Activated CD4-positive, alpha-beta T cell treated with anti-CD3 and anti-CD28 coated beads, Interleukin-2, Interleukin-4, amounts not matched to agents 100 ng/mL and 50 ng/mL, durations not matched to agents 16 hours and 8 hours (primary cell): ENCODE measurements at places on chromosomes 1 and 21.

DNA sequence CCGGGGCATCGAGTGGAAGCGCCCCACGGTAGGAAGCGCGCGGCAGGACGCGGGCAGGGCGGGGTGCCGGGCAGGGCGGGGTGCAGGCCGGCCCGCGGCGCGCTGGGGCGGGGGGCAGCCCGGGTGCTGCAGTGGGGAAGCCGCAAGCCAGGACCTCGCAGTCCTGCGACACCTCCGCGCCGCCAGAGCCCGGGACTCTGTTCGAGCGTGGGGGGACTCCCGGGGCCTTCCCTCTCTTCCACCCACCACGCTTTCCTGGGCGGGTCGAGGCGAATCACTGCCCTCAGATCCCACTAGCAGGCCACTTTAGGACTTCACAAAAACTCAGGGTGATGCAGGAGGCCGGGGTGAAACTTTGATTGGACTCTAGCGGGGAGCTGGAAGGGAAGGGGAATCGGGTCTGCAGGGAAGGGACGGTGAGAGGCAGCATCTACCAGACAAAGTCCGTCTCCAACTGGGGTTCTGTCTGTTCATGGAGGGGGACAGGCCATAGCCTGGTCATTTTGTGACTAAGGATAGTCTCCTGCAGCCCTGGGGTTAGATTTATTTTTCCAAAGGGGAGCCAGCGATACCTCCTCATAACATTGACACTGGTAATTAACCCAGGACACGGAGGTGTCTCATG is 623 bp downstream of the CAPN2 start:
- no peak for DNase-seq

- DNase-seq, result no peak
These were observed 7.5 kb downstream of the AVPR1B start for GRCh38 chr1:206109718-206110117.

DNA sequence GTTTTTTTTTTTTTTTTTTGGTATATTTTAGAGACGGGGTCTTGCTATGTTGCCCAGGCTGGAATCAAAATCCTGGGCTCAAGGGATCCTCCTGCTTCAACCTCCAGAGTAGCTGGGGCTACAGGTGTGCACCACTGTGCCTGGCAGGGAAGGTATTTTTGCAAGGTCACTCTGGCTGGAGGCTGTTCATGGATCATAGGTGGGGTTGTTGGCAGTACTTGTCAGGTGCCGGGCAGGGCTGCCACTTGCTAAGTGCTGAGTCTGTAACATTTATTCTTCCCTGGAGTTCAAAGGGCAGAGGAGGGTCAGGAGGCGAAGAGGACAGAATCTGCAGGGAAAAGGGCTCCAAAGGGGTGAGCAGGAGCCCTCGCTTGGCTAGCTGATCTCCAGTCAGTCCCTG is 24.1 kb downstream of the A3GALT2 start:
- DNase-seq, result no peak

DNA sequence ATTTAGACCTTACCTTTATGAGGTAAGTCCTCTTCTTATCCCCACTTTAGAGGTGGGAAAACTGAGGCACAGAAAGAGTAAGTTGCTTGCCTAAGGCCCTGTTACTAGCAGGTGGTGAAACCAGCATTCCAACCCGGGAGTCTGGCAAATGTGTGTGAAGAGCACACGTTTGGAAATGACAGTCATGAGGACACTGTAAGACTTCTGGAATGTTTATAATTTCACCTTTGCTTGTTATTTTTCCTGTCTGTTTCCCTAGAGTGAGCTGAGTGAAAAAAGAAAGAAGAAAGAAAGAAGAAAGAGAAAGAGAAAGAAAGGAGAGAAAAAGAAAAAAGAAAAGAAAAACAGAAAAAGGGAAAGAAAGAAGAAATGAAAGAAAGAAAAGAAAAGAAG is 21.2 kb upstream of the LGALS8 start:
- no peak for DNase-seq

DNA sequence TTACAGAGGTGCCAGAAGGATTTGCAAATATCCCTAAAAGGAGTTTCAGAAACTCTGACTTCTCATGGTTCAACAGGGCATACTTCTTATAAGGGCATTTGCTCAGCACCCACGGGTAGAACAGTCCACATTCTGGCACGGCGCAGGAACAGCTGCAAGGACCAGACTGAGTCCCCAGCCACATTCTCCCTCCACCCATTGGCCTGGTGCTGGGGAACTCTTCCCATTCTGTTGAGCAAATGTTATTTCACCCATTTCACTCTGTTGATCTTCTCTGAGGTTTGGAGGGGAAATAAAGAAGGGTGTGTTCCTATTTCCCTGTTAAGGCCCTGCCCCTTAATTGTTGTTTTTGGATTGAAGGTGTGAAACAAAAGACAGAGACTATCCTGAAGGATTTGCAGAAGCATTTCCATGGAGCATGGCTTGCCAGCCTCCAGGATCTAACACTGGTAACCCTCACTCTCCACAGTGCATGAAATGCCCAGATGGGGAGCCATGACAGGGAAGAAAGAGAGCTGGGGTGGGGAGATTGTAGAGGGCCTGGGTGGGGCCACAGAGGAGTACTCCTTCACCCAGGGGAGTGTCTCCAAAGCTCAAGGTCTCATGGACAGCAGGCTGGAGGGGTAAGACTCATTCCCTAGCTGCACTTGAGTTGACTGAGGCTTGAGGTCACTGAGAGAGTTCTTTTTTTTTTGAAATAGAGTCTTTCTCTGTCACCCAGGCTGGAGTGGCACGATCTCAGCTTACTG is 35.0 kb downstream of the INAVA start:
- DNase-seq, result no peak

DNA sequence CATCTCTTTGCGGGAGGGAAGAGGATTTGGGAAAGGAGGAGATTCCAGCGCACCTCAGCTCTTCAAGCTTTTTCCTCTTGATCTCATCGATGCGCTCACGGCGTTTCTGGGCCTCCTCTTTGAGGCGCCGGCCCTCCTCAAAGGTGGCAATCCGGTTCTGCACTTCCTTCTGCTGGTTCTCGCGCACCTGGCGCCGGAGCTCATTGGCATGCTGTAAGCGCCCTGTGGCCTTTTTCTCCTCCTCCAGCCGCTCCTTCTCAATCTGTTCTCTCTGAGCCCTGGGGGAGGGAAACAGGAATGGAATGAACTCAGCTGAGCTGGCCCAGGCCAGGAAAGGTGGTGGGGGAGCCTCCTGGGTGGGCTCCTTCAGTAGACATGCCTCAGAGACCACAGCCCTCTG is 10.4 kb upstream of the VSIG8 start:
- no peak for DNase-seq

DNA sequence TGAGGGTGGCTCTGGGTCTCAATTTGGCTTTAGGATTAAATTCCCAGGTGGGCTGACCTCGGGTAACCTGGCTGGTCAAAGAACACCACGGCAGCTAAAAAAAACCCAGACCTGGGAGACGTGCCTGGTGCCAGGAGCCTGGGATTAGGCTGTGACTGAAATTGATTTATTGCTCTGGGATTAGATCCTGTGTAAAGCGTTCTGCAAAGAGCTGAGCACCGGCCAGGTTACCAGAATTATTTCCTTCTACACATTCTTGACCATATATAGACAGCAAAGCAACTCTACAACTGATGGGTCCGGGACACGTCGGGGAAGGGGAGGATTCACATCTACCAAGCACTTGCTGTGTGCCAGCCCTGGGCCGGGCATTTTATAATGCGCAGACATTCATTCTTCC is 45.2 kb downstream of the TMCO4 start:
- DNase-seq, result no peak

DNA sequence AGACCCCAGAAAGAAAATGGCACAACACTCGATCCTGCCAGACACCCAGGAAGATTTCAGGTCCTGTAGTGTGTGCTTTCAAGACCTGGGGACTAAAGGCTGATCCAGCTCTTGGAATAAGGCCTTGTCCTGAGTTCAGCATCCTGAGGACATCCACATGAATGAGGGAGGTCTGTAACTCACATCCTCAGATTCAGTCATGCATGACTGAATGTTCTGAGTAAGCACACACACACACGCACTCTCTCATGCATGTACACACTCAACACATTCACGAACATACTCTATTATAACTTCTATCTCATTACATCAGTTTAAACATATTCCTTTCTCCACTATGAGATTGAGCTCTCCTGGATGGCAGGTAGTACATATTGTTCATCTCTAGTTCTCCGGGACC is 273.4 kb upstream of the BEND5 start:
- no peak for DNase-seq

DNA sequence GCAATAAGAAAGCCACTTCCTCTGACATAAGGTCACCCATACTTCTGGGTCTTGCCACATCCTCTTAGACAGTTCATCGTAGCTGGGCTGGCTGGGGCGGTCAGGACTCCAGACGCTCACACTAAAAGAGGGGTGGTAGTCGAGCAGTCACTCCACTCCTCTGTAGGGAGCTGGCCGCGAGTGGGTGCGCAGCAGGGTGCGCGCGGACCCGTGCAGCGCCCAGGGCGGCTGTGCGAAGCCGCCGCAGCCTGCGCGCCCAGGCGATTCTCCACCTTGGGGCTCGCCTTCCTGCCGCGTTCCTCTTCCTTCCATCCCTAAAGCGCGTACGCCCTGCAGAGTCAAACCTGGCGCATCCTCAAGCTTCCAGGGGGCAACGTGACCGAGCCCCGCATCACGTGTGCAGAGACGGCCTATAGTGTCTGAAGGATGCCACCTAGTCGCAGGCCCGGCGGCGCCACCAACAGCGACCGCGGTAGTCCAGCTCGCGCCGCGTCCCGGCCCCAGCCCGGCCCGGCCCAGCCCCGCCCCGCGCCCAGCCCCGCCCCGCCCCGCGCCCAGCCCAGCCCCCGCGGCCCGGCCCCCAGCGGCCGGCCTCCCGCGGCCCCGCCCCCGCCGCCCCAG is 360 bp upstream of the PRDX6 start:
- peak; percentile 84 for DNase-seq

GRCh38 chr1:173300061-173301044 is 93.2 kb upstream of the TNFSF4 start:
- DNase-seq, result no peak

DNA sequence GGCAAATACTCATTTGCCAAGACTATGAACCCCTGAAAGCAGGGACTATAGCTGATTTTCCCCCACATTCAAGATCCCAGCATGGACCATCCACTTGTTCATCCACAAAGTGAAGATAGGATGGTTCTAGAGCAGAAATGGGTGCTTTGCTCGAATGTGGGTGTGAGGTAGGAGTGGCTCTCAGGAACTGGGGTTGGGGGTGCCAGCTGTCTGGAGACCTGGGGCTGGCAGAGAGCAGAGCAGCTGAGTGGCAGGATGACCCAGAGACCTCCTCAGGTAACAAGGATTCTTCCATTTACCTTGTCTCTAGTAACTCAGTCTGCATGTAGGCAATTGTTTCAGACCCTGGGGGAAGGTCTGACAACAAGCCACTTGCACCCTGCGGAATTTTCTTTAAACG is 6.0 kb downstream of the S100A9 start:
- no peak for DNase-seq

- no peak for DNase-seq
These were observed 181.2 kb upstream of the ESRRG start for GRCh38 chr1:216904471-216904870.

DNA sequence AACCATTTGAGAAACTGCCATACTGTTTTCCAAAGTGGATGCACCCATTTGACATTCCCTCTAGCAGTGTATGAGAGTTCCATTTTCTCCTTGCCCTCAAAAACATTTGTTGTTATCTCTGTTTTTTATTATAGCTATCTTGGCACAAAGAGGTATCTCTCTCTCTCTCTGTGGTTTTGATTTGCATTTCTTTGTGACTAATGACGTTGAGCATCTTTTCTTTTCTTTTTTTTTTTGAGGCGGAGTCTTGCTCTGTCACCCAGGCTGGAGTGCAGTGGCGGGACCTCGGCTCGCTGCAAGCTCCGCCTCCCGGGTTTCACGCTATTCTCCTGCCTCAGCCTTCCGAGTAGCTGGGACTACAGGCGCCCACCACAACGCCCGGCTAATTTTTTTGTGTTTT is 17.4 kb upstream of the ZMYM6 start:
- DNase-seq, result no peak

DNA sequence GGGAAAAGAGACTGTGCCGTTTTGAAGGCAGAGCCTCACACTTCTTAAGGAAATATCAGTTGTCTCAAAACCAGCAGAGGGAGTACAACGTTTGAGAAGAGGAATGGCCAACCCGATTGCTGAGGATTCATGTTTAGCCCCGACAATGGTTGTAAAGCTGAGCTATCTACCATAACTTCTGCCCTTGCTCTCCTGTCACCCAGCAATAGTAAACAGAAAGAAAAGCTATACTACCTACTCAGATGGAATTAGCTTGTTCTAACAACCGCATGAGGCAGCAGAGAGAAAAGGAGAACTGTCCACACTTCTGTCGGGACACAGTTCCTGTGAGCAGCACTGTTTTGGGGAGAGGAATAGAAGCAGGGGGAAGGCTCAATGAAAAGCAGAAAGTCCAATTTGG is 91.2 kb downstream of the SLC45A1 start:
- DNase-seq, result no peak

- DNase-seq, result no peak
These were observed 2.0 kb downstream of the IFI16 start for GRCh38 chr1:159011751-159012150.

DNA sequence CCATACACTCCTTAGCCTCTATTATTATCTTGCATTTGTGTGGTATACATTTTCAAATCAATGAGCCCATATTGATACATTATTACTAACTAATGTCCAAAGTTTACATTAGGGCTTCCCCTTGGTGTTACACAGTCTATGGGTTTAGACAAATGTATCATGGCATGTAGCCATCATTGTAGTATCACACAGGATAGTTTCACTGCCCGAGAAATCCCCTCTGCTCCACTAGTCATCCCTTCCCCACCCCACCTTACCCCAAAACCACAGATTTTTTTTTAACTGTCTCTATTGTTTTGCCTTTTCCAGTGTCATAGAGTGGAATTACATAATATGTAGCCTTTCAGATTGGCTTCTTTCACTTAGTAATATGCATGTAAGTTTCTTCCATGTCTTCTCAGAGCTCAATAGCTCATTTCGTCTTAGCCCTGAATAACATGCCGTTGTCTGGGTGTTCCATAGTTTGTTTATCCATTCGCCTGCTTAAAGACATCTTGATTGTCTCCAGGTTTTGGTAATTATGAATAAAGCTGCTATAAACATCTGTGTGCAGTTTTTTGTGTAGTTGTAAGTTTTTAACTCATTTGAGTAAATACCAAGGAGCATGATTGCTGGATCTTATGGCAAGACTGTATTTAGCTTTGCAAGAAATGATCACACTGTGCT is 86.4 kb upstream of the LYST start:
- peak; percentile 66 for DNase-seq

- no peak for DNase-seq
These were observed 15.7 kb upstream of the PRSS38 start for GRCh38 chr1:227799756-227800155.

DNA sequence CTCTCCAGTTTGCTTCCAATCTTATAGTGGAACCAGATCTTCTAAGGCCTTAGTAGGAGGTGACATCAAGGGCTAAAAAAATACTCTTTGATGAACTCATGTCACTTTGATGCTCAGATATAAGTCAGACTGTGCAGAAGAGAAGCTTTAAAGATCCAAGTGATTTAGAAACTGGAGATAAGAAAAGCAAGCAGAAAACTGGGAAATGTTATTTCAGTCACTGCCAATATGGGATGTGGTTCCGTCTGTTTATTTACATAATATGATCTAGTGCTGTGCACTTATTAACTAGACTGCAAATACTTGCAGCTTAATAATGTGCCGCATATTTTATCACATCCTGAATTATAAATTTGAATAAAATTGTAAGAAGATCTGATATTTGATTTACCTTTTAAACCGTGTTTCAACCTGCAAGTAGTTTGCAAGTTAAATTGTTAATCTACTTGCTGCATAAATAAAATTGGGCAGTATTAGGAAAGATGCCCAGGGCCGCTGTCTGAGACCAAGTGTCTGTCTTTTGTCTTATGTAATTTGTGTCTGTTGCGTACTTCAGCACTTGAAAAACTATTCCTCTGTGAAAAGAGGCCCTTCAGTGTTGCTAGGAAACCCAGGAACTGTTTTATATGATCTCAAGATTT is 29.6 kb downstream of the CXADR start:
- DNase-seq, result no peak
